Left hindlimb (tissue), 1 donor: ENCODE measurements at places on chromosomes 4 and X.

GRCh38 chr4:31089815-31090214 is 369.6 kb downstream of the PCDH7 start:
- DNase-seq = no peak

DNA sequence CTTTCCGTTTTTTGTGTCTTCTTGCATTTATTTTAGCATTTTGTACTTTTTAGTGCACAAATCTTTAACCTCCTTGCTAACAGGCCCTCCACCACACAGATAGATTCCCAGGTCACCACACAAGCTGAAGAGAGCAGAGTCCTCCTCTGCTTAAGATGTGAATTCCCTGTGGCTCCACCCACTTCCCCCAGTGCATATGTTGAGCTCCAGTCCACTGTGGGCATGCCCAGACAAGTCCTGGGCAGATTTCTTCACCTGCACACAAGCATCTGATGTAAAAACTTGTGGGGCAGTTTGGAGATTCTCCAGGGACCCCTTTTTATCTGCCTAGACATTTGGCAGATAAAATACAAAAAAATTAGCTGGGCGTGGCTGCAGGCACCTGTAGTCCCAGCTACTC is 19.8 kb upstream of the PASD1 start:
- DNase-seq = no peak

GRCh38 chr4:150477869-150478268 is 104.1 kb upstream of the MAB21L2 start:
- no peak for DNase-seq

DNA sequence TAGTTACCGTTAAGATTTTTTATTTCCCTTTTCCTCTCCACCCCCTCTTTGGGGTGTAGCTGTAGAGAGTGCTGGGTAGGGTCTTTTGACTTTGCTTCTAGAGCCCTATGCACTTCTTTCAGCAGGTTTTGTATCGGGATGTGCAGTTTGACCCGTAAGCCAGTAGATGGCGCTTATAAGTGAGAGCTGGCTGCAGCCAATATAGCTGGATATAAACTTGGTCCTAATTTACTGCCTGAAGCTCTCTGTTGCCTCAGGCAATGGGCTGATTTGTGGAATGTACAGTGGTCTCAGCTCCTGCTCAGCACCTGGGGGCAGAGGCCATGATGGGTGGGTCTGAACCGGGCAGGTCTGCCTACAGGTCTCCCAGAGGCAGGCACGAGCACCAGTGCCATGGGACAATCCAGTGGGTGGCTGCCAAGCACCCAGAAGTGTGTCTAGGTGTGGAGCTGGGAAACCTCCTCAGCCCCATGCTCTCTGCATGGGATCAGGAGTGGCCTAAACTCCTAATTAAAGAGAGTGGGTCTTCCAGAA is 146.5 kb downstream of the SPANXN1 start:
- DNase-seq = no peak

DNA sequence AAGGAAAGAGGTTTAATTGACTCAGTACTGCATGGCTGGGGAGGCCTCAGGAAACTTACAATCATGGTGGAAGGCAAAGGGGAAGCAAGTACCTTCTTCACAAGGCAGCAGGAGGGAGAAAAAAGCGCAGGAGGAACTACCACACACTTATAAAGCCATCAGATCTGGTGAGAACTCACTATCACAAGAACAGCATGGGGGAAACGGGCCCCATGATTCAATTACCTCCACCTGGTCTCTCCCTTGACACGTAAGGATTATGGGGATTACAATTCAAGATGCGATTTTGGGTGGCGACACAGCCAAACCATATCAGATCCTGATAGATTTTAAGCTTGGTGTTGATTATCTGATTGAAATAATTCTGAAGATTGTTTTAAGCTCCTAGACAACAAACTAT is 218.7 kb downstream of the CBR4 start:
- DNase-seq = no peak

DNA sequence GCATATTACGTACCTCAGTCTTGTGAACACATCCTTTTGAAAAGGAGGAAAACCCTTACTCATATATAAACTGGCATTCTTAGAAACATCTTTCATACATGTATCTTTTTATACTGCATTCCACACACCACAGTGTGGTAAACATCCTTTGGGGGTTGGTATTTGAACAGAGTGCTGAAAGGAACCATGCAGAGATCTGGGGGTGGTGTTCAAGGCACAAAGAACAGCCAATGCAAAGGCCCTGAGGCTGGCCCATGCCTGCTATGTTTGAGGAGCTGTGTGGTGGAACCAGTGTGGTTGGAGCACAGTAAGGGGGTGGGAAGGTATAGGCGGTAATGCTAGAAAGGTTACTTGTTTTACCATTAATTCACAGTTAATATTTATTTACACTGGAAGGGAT is 2.0 kb downstream of the ELK1 start:
- DNase-seq = no peak

DNA sequence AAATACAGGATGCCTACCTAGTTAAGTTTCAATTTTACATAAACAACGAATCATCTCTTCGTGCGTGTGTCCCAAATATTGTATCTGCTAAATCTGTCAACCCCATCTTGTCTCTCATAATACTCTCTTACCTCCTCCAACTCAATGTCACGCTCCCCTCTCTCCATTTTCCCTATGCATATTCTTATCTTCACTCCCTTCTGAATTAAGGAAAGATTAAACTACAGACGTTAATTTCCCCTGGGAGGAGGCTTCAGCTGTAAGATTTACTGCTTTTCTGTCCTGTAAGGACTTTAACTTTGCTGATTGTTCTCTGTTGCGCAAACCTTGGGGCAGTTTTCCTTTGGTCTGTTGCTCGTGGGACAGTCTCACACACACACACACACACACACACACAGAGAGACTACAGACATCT is 455 bp upstream of the ABCB7 start:
- DNase-seq = no peak

DNA sequence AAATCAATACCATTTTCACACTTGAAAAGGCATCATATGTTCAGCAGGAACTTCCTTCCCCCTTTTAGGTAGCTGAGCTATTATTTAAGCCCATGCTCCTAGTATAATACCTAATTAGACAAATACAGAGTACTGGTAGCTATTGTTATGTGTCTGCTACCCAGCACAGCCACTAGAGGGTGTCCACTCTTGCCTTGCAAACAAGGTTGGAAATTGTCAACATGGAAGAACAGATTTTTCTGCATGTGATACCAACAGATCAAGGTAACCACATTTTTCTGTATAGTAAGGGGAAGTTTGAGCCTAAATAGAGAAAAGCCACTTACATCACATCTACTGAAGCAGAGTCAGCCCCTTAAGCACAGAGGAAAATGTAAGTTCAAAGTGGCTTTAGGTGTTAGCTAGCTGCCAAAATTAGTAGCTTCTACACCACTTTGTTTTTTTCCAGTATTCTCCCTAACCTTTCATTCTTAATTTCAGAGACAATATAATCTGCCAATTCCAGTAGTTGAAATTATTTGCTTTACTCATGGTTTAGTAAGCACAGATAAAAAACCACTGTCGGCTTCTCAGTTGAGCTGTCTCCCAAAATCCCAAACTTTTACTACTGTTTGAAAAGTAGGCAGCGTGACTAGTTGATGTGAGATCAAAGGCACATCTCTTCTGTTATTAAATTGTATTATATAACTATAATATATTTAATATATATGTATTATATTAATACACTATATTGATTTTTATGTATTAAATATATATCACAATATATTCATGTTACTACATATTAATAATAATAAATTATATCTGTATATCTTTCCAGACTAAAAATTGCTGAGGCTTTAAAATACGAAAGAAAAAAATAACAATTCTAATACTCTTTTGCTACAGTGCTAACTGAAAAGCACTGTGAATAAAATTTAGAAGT is 38.2 kb downstream of the EDNRA start:
- DNase-seq = no peak

DNA sequence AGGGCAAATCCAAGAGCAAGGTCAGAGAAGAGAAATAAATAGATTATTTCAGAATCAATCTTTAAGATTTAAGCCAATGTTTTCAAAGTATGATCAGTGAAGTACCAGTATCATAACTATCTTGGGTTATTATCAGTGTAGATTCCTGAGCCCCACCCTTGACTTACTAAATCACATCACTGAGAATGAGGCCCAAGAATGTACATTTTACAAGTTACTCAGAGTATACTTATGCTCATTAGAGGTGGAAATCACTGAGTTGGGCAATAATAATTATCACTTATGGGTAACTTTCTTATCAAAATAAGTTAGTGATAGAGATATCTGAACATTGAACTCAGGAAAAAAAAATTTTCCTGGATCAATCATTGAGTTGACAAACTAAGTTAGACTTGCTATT is 121.6 kb upstream of the NOCT start:
- no peak for DNase-seq
